Posterior vena cava (tissue), 2 donors: ENCODE measurements at places on chromosomes 3 and 15. TPM values are rescaled to one million over a fixed set of nuclear protein-coding genes. Genes with fewer than 3 reads are reported as not detected.
A peak's percentile ranks its signal among the peaks of the same experiment; 100 is the strongest.

IL16 gene
- total RNA-seq: 12.1 TPM

FYTTD1 gene
- 75.1 TPM for total RNA-seq

NAALADL2 gene
- total RNA-seq: 18.2 TPM

LAMB2 gene
- 299 TPM for total RNA-seq

MFAP1 gene
- total RNA-seq: 16.6 TPM

SI gene
- 0.14 TPM for total RNA-seq

SMCO1 gene
- total RNA-seq: not detected

DNA sequence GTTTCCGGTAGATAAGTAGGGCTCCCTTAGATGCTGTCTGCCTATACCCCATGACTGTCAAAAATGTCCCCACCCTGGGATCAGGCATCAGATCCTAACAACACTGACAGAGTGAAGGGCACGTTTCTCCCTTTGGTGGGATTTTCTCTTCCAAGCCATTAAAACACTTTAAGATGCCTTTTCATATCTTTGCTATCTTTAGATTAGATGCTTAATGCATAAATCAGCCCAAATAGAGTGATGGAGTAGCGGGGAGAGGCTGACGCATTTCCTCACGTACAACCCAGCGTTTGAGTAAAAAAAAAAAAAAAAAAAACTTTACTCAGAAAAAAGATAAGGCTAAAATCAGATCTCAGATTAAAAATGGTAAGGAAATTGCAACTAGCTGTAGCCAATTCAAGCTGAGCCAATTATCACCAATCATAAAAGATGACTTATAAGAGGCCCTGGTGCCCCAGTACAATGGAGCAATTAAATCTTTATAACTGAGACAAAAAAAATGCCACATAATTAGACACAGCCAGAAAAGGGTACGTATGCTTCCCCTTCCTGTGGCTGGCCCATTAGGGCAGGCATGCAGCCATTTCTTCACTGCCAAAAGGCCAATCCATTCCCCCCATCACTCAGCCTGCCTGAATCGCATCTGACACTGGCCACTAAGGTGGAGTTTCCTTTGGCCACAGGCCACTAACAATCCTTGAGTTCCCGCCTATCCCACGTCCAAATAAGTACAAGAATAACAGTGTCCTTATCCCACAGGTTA lies 45.0 kb downstream of the RFTN1 start:
- DNase-seq: no peak

DNA sequence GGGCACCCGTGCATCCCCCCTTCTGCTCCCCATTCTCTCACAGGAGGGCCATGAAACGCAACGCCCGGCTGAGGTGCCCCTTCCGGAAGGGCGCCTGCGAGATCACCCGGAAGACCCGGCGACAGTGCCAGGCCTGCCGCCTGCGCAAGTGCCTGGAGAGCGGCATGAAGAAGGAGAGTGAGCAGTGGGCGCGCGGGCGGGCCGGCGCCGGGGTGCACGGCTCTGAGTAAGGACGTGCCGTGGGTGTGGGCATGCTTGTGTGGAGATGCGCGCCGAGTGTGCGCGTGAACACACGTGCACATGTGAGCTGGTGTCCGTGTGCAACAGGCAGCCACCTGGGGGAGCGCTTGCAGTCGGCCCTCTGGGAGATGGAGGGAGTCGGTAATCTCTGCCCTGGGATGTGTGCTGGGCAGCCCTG lies 28.1 kb downstream of the NR1I2 start:
- peak; percentile 82 for DNase-seq

GRCh38 chr3:22728406-22728805 lies 474.7 kb upstream of the UBE2E2 start:
- no peak for DNase-seq

DNA sequence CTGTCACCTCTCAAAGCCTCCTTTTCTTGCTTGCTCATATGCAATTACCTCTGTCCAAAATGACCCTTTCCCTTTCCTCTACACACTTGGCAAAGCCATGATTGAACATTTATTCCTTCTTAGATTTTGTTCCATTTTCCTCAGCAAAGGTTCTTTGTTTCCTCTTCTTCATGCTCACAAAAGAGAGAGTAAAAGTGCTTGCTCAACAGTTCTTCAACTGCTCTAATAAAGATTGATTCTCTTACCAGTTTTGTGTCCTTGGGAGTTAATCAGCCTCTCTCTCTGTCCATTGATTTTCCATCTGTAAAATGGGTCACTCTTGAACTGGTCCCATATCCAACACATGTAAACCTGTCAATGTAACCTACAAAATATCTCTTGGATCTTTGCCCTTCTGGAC lies 186.4 kb downstream of the WNT5A start:
- DNase-seq: no peak

DNA sequence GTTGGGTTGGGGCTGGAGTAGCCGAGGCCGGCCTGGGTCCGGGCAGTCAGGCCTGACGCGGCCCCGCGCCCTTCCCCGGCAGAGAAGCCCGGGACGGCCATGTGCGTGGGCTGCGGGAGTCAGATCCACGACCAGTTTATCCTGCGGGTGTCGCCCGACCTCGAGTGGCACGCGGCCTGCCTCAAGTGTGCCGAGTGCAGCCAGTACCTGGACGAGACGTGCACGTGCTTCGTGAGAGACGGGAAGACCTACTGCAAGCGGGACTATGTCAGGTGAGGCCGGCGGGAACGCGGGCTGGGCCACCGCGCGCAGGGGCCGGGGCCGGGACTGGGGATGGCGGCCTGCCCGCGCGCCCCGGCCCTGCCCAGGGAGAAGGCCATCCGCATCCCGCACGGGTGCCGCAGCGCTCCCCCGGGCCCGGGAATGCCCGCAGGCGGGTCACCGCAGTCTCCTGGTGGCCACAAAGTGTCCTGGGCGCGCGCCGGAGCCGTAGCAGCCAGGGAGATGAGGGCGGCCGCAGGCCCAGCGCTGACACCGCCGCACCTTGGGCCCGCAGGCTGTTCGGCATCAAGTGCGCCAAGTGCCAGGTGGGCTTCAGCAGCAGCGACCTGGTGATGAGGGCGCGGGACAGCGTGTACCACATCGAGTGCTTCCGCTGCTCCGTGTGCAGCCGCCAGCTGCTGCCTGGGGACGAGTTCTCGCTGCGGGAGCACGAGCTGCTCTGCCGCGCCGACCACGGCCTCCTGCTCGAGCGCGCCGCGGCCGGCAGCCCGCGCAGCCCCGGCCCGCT lies 1.3 kb downstream of the ISL2 start:
- no peak for DNase-seq

DNA sequence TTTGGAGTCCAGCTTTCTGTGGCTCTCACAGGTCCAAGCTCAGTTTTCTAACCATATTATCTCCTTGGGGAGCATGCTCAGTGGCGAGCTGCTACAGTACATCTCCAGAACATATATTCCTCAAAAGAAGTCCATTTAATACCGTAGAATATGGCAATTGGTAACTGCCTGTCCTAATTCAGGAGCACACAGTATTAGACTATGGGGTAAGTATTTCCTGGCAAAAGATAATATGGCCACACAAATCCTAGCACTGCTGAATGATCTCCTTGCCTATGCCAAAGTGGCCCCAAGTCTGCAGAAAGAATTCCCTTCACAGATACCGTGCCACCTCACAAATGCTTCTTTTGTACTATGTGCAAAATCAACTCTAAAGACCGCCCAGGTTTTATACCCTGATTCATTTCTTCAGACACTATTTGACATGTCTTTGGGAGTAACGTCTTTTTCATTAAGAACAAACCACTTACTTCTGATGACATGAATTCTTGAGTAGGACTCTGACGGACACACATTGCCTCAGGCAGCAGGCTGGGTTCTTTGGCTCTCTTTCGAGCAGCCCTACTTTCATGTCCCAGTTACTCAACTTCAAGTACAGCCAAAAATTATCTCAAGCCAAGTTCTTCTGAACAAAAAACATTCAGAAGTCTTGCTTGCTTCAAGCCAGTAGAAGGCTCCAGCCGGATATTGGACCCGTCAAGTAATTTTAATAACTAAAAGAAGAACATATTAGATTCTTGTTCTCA lies 368.3 kb upstream of the DCBLD2 start:
- peak; percentile 82 for DNase-seq

DNA sequence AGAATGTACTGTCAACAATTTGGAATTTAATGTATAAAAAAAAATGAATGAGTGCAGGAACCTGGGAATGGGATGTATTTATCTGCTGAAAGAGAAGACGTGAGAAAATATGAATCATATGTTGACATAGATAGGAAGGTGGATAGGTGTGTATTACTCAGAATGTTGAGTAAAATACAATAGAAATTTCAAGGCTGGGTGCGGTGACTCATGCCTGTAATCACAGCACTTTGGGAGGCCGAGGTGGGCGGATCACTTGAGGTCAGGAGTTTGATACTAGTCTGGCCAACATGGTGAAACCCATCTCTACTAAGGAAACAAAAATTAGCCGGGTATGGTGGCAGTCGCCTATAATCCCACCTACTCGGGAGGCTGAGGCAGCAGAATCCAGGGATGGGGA lies 202.8 kb downstream of the CADM2 start:
- DNase-seq: no peak

- DNase-seq: no peak
Observed at GRCh38 chr3:134544316-134544715, 58.5 kb downstream of the CEP63 start.

DNA sequence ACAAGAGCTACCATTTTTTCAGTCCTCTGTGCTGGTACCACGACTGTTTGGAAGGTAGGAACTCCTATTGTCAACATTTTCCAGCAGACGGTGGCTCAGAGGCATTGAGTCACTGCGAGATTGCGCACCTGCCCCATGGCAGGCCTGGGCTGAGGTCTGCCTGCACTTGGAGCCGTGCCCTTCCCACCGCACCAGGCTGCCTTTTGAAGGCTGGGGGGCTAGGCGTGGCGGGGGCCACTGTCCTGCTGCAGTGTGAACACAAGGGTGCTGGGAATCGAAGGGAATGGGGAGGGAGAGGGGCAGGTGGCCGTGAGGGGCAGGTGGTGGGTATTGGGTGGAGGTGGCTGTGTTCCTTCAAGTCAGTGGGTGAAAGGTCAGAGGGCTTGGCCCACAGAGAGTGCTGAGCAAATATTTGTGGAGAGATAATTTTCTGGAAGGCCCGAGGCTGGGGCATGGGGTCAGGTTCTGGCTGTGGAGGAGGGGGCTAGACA lies 16.3 kb downstream of the SNX33 start:
- DNase-seq: no peak

GRCh38 chr3:16050641-16051467 lies 123.6 kb upstream of the GALNT15 start:
- DNase-seq: no peak

- no peak for DNase-seq
Observed at GRCh38 chr3:70800951-70801350, 488.5 kb upstream of the MDFIC2 start.

DNA sequence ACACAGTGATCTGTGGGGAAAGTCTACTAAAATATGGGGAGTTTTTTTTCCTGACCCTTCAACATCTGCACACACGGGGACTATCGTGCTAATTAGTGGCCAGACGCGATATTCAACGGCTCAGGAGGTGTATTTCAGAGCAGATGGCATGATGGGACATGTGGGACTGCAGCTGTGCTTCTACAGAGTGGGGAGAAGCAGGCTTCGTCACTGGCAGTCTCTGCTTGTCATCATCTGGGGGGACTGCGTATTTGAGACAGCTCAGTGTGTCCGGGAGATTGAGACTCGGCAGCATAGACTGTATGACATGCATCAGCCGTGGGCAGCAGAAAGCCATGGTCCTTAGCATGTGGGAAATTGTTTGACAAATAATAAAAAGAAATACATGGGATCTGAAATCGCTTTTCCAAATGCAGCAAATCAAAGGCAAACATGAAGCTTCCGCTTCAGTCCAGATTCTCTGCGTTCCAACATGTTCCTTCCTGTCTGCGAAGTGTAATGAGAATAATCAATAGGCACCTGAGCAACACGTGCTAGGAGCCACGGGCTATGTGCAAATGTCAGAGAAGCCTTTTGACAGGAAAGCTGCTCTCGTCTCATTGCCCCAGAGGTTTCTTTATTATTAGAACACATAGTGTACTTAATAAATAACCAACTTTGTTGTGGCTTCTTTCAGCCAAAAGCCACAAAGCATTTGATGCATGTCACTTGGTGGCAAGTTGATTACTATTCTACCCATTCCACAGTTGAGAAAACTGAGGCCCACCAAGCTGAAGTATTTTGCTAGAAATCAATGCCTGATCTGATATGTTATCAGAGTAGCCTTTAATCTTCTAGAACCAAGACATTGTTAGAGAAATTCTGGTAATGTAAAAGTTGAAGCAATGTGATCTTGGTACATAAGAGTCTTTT lies 276.3 kb downstream of the RYR3 start:
- DNase-seq: no peak

- DNase-seq: no peak
Observed at GRCh38 chr3:123314359-123315270, 112.9 kb downstream of the SEC22A start.

GRCh38 chr3:143001034-143001368 lies 369 bp upstream of the U2SURP start:
- peak; percentile 89 for DNase-seq

DNA sequence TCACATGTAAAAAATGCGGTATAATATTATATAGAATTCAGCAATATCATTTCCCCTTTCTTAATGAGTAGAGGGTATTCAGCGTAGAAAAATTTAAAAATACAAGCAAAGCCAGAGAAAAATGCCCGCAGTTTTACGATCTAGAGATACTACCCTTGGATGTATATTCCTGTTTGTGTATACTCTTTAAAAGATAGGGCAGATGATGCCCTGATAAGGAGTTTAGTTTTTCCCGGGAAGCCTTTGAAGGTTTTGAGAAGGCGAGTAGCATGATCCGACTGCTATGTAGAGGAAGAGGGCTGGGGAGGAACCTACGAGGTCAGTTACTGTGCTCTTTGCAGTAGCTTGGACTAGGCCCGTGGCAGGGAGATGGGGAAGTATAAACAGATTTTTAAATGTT lies 1.2 kb downstream of the YEATS2 start:
- DNase-seq: no peak

DNA sequence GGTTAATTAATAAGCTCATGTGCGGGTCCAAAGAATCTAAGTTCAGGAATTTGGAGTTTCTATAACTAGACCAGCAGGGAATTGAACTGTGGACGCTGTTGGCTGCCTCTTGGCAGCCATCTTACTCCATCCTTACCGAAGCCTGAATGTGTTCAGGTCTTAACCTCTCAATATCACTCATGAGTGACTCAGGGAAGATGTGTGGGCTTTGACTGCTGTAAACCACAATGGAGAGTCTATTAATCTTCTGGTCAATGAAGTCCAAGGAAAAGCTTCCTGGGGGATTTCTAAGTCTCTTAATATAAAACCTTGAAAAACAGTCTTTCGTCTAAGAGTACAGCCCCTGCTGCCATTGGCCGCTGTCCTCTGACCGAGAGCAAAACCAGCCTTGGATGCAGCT lies 46.7 kb upstream of the OXTR start:
- DNase-seq: no peak

GRCh38 chr15:27582726-27583410 lies 516.2 kb downstream of the OCA2 start:
- no peak for DNase-seq

- DNase-seq: no peak
Observed at GRCh38 chr3:175746308-175746707, 887.2 kb downstream of the NAALADL2 start.

- no peak for DNase-seq
Observed at GRCh38 chr15:45662375-45662774, 27.5 kb downstream of the SQOR start.
